ENCODE measurements at places on chromosomes 5 and 9.

DNA sequence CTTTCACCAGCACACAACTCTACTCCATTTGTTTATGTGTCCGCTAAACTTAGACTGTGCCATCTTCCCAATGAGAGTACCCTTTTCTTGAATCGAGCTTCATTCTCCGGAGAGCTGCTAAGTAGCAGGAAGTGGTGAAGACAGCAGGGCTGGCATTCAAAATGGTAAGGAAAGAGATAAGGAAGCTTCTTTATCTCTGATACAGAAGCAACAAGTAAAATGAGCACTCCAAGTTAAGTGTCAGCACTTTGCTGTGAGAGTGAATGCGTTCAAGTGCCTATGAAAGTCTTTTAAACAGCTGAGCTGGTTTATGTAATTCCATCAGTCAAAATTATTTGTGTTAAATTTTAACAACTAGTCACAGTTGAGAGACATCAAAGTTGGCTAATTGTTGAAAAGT lies 386.8 kb upstream of the PTPRD start:
- DNase-seq = no peak

GRCh38 chr9:72476617-72477437 lies 44.6 kb upstream of the TMC1 start:
- no peak for DNase-seq

- peak; percentile 64 for DNase-seq
Observed at GRCh38 chr5:154771383-154771901, 16.3 kb downstream of the LARP1 start.

GRCh38 chr5:163565931-163566608 lies 60.7 kb downstream of the MAT2B start:
- no peak for DNase-seq

DNA sequence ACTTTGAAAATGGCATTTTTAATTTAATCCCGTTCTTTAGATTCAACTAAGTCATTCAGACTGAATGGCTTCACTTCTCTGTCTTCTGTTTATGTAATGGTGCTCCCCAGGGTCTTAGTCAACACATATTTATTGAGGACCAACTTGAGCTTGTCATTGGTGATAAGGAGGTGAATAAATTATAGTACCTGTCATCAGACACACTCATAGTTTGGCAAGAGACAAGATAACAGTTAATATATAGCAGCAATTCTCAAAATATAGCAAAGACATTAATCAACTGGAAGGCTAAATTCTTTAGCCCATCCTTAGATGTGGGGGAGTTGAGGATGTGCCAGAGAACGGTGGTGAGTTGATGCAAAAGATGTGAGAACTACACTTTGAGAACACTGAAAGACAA lies 78.4 kb downstream of the MACIR start:
- no peak for DNase-seq

DNA sequence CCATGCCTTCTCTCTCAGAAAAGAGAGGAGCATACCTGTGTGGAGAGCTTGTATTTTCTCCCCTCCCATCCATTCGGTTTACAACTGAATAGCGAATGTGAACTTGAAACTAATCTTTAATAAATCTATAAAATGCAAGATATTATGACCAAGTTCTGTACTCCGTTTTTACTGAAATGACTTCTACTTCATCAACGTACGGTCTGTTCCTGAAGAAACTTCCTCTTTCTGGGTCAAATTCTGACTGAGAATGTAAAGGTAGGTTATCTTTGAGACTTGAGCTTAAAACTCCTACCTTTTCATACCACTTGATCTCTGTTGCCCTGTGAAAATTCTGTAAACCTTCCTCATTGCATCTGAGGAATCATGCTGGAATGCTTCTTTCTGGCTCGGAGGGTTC lies 4.2 kb upstream of the CTNNAL1 start:
- DNase-seq = no peak

DNA sequence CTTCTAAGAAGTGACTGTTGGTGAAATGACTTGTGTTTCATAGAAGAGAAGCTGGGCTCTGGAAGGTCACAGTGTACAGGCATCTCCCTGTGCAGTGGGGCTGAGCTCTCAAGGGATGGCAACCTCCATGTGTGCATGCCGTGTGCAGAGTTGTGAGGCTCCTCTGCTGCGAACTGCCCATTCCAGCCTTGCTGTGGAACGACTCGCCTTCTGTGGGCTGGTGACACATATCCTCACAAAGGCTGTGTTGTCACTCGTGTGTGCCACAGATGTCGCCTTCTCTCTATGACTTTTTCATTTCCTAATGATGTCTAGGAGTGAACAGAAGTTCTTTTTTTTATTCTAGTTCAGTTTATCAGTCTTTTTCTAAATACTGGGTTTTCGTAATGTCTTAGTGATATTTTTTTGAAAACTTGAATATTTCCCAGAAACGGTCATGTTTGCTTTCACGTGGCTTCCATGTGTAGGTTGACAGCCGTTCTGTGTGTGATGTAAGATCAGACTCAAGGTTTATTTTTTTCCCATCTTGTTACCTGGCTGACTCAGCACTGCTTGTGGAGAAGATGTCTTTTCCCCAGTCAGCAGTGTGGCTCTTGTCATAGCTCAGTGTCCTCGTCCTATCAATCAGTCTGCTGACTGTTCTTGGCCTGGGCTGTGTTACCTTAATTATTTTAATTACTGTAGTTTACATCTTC lies 57.3 kb upstream of the CACNA1B start:
- no peak for DNase-seq

- DNase-seq = no peak
Observed at GRCh38 chr5:133247881-133248624, 196.2 kb downstream of the HSPA4 start.

- DNase-seq = no peak
Observed at GRCh38 chr9:3023449-3023848, 179.6 kb upstream of the PUM3 start.

DNA sequence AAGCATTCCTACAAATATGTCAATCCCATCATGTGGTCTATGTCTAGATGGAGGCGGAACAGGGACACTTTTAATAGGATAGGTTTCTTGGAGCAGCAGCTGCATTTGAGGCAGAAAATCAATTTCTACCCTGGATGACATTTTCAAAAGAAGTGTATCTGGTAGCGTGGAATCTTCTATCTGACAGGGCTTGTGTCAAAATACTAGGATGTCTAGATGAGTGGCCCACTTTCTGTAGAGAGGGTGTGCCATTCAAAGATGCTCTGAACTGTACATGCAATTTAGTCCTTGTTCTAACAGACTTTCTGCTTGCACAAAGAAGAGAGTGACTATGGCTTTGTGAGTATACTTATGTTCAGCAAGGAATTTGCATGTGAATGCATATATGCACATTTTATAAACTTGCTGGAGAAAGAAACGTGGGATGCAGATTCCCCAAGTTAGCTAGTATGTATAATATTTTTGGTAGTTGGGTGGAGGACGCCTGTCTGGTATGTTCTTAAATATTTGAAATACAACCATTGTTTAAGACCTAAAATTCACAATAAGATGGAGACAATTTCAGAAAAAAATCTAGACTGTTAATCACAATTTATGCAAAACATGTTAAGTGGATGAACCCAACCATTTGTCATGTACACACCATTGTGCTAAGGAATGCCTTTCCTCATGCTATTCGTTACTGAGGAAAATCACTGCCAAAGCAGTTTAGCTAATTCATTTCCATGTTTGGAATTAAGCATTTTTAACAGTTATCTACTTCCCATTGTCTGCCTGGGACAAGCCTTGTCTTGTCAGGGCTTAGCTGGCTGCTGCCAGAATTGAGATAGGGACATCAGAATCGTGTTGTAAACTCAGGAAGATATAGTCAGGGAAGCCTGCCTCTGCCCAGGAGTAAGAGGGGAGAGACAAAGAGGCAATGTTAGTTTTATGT lies 129.1 kb upstream of the MEF2C start:
- DNase-seq = no peak

DNA sequence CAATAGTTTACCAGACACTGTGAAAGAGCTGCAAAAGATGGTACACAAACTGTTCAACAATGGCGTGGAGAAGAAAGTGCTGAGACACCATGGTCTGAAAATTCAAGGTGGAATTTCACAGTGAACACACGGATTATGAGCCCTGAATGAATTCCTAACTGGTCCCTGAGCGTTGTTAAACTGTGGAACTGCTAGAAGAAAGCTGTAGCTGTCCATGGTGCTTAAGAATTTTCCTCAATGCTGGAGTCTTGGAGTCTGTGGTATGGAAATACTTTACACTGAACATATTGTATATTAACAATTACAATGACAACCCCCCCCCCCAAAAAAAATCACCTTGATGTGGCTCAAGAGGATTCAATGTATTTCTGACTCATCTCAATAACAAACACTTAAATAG lies 68.5 kb downstream of the SLC24A2 start:
- DNase-seq = peak; percentile 3

GRCh38 chr9:121285835-121286687 lies 18.1 kb downstream of the GSN start:
- DNase-seq = peak; percentile 59

DNA sequence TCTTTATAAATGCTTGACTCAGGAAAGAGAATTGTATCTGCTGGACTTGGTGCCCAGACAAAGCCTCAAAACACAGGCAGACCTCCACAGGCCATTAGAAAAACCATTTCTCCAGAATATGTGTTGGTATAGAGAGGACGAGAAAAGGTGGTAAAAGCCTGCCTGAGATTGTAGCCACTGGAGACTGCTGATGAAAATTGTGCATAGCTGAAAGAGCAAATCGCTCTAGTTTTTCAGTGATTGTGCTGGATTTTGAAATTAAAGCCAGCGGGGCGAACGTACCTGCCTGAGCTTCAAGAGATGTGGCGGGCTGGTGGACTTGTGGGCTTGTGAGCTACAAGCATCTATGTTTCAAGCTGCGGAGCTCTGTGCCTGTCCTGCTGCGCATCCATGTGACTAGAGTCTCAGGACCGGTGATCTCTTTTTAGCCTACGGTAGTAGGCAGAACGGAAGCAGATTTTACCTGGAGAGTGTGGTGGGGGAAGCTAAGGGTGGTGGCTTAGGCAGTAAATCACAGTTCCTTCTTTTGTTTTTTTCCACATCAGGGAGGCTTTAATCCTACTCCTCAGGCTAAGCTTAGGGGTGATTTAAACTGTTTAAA lies 193.6 kb downstream of the SREK1 start:
- no peak for DNase-seq

DNA sequence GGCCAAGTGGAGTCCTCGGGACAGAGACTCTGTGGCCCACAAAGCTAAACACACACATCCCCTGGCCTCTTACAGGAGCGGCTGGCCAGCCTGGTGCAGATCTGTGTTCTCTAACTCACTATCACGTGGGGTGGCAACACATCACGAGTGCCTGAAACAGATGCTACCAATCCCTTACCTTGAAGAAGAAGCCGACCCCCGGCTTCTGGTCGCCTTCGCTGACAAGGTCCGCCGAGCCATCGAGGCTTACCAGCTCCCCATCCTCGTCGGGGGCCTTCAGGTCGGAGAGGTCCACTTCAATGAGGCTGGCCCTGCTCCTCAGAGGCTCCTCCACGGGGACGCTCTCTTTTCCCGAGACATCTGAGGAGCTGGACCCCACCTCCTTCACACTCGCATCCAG lies 86.7 kb downstream of the CAMSAP1 start:
- no peak for DNase-seq

DNA sequence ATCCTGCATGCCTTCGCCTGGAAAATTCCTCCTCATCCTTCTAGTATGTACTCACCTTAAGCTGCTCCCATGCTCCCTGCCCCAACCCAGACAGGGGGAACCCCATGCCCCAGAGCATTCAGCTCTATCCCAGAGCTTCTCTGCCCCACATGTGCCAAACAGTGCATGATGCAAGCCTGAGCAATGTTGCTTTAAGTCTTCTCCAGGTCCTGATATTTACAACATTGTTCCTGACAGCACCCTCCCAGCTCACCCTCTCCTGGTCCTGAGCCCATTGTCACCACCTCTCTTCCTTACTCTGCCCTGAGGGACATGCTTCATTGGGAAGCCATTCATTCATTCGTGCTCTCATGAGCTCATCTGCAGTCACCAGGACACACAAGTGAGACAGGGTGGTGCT lies 23.4 kb upstream of the BARX1 start:
- no peak for DNase-seq

DNA sequence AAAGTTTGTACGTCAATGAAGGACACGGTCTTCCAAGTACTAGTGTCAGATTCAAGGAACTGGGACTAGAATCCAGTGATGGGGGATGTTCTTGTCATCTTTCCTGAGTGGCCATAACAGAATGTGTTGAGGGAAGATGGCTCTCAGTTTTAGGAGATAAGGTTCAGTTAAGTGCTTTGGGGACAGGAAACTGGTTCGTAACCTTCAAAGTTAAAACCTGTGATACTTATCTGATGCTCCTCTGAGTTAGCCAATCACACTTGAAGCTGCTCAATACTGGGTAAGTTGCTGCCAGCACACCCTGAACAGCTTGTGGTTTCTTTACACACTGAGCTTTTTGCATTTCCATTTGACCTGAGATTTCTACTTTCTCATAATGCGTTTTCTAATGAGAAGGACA lies 64.4 kb downstream of the PIK3R1 start:
- DNase-seq = no peak

DNA sequence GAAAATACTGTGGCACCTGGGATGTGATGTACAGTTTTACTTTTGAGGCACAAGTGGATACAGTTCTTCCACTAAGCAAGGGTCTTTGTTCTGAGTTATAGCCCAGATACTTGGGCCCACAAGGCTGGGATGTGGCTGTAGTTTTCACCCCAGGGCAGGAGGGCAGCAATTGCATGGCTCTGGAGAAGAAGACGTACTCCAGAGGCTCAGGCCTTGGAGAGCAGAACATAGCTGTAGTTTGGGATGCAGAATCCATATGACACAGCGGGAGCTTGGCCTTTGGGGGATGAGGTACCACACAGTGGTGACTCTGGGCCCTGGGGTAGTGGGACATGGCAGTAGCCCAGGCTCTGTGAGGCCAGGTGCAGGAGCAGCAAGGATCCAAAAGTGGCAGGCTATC lies 110.8 kb upstream of the FSTL4 start:
- no peak for DNase-seq

DNA sequence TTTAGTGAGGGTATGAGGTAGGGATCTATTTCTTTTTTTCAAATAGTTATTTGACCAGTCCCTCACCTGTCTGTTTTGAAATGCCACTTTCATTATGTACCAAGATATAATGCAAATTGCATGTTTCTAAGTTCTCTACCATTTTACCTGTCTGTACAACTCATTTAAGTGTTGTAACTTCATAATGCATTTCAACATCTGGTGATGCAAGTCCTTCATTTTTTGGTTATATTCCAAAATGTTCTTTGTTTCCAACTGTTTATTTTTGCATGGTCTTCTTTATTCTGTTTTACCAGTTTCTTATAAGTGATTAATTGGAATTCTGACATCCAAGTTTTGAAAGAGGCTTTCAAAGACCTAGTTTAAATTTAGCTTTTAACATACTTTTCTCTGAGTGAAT lies 26.8 kb downstream of the TDRD7 start:
- DNase-seq = no peak

- DNase-seq = no peak
Observed at GRCh38 chr5:4983701-4984100, 156.4 kb upstream of the ADAMTS16 start.

- no peak for DNase-seq
Observed at GRCh38 chr9:87710443-87710842, 15.5 kb upstream of the CTSL start.

DNA sequence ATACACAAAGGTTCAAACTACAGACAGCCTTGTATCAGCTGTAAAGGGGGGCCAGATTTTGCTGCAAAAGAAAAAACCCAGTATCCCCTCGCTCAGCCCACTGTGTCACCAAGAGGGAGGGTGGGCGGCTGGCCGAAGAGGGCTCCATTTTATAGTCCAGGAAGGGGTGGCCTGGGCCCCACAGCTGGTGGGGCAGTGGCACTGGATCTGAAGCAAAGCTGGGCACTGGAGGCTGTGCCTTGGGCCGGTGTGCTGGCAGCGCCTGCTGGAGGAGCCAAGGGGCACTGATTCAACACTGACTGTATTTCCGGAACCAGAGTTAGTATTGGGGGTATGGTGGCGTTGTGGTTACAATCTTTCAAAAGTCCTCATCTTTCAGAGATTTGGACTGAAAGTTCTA lies 9.1 kb downstream of the BRD3 start:
- DNase-seq = no peak
